ENCODE measurements at places on chromosomes 1 and 21.
A peak's percentile ranks its signal among the peaks of the same experiment; 100 is the strongest.

DNA sequence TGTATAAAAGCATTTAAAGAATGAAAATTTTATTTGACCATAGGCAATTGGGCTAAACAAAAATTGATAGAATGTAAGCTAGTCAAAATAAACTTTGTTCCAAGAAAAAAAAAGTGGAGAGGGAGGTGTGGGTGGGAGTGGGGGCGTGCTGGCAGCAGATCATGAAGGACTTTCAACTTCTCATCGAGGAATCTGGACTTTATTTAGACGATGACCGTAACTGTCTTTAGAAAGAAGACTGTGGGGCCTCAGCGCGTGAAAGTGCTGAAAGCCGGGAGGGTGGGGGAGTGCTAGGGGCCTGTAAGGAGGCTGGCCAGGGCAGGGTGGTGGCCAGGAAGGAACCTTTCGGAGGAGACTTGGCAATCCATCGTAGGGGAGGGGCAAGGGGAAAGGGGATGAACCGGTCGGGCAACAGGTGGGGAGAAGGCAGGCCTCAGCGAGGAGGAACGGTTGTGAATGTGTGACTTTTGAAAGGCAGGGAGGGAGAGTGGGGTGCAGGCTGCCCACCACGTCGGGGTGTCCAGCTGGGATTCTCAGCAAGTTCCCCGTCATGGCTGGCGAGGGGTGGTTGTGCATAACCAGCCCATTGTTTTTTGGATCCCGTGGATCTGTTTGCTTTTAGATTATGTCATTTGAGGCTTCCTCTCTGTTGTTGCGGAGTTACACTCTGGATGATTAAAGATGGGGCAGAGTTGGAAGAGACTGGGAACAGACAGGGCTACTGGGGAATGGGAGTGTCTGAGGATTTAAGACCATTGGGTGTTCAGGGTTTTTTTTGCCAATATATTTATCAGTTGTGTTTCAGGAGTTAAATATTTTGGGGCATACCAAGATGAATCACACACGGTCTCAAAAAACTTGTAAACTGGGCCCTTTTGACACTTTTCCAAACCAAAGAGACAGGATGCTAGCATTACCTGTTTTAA lies 35.5 kb downstream of the HUNK start:
- DNase-seq, result no peak

DNA sequence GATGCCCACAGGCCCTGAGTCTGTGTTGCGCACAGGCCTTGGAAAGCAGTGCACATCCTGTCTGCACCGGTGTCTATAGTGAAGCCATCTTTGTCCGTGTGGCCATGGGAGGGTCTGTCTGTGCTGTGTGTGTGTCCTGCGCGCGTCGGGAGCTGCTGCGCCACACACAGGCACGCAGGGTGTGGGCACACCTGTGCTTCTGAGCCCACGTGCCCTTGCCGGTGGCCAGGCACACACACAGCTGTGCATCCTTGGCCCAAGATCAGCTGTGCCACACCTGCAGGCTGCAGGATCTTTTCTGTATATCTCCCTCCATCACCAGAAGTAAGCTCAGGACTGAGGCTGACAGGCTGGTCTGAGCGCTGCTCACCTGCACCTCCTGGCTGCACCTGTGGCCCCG lies 3.2 kb upstream of the SAMD11 start:
- no peak for DNase-seq

- DNase-seq, result no peak
These were observed 92.2 kb downstream of the DAB1 start for GRCh38 chr1:57331620-57332019.

- DNase-seq, result peak; percentile 54
These were observed 17.1 kb upstream of the TMEM9 start for GRCh38 chr1:201171063-201172036.

DNA sequence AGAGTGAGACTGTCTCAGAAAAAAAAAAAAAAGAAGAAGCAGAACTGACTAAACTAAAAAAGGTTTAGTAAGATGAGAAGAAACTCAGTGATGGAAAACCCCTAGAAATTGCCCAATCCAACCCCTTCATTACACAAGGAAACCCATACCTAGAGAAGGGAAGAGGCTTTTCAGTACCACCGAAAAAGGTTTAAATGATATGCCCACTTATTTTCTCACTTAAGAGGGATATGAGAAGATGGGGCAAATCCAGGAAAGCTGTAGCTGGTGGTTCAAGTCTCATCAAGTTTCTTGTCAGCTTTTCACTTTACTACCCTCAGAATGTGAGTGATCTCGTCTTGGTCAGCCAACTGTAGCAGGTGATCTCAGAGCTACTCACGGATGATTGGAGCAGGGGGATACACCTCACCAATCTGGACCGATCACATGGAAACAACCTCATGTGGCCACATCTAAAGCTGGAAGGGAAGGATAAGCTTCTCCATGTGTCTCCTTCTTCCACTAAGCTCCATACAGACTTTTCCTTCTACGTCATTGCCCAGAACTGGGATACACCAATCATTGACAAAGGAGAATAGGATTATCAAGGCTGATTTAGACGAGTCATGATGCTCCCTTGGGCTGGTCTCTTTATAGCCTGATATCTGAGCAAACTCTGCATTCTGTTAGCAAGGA lies 126.7 kb upstream of the POU3F1 start:
- DNase-seq, result no peak

GRCh38 chr1:213564215-213564659 lies 423.5 kb upstream of the PROX1 start:
- no peak for DNase-seq

DNA sequence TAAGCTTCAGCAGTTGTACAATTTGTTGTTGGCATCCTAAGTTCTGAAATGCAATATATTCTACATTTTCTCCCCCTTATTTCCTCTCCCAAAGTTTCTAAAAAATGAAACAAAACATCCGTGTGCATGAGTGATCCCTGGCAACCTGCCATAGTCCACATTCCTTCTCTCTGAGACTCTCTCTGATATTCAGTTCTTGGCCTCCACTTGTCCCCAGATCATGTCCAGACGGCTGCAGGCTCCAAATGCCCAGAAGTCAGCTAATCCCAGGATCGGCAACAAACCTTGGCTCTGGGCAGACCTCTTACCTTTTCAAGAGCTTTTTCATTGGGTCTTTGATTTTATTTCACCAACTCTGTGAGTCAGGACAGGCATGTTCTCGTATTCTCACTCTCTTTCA lies 187.8 kb downstream of the ETS2 start:
- DNase-seq, result no peak

GRCh38 chr1:145705622-145706021 lies 1.5 kb downstream of the PDZK1 start:
- no peak for DNase-seq

- DNase-seq, result no peak
These were observed 79.2 kb downstream of the SGIP1 start for GRCh38 chr1:66613187-66613586.
